A549 (cell line): ENCODE measurements at places on chromosomes 7 and 10. TPM values are rescaled to one million over a fixed set of nuclear protein-coding genes. Genes with fewer than 3 reads are reported as not detected.

Gene OR2A42
- not detected in 3 replicates for polyA plus RNA-seq

Gene MGAM2
- 0.01 to 0.07 TPM in 2 of 3 replicates, not detected in the other for polyA plus RNA-seq

Gene GTF2IRD2
- polyA plus RNA-seq, result 4.8 to 6.6 TPM (median 5.5 TPM) in 3 replicates

Gene FLNC
- 3.2 to 3.4 TPM (median 3.4 TPM) in 3 replicates for polyA plus RNA-seq

Gene SYT15B
- polyA plus RNA-seq, result 1.9 to 2.1 TPM (median 2.0 TPM) in 3 replicates

Gene NAT16
- polyA plus RNA-seq, result 0.07 to 0.12 TPM in 2 of 3 replicates, not detected in the other

Gene MBL2
- not detected in 3 replicates for polyA plus RNA-seq

Gene ACSM6
- polyA plus RNA-seq, result not detected in 3 replicates

Gene ARID5B
- polyA plus RNA-seq, result 0.75 to 0.91 TPM (median 0.84 TPM) in 3 replicates

Gene SLC16A9
- polyA plus RNA-seq, result 0.04 to 0.05 TPM (median 0.04 TPM) in 3 replicates

Gene METTL27
- polyA plus RNA-seq, result 4.9 to 5.8 TPM (median 5.3 TPM) in 3 replicates

Gene PLXNA4
- 0.12 to 0.32 TPM (median 0.22 TPM) in 3 replicates for polyA plus RNA-seq

Gene PPP1R3A
- not detected in 3 replicates for polyA plus RNA-seq

Gene MUC3A
- 6.9 to 8.1 TPM (median 7.3 TPM) in 3 replicates for polyA plus RNA-seq

Gene HKDC1
- polyA plus RNA-seq, result 24.0 to 33.2 TPM (median 32.5 TPM) in 3 replicates

Gene ANKRD1
- 6.8 to 14.0 TPM (median 10.7 TPM) in 3 replicates for polyA plus RNA-seq

Gene RAPGEF5
- polyA plus RNA-seq, result 0.03 to 0.09 TPM (median 0.05 TPM) in 3 replicates

Gene PIK3AP1
- polyA plus RNA-seq, result 1.1 to 1.9 TPM (median 1.6 TPM) in 3 replicates

Gene PON3
- polyA plus RNA-seq, result 35.3 to 49.0 TPM (median 48.7 TPM) in 3 replicates

Gene ZC3HAV1L
- 8.7 to 9.7 TPM (median 8.8 TPM) in 3 replicates for polyA plus RNA-seq

Gene AASS
- 0.04 to 0.05 TPM (median 0.04 TPM) in 3 replicates for polyA plus RNA-seq

Gene VAX1
- 0.54 to 0.71 TPM (median 0.68 TPM) in 3 replicates for polyA plus RNA-seq

Gene RHOBTB1
- polyA plus RNA-seq, result 5.3 to 6.6 TPM (median 5.7 TPM) in 3 replicates

Gene MYL7
- polyA plus RNA-seq, result not detected in 3 replicates

Gene FEZF1
- polyA plus RNA-seq, result not detected in 3 replicates

Gene STEAP1B
- 0.22 to 0.26 TPM in 2 of 3 replicates, not detected in the other for polyA plus RNA-seq

Gene STYXL1
- 36.0 to 39.9 TPM (median 39.1 TPM) in 3 replicates for polyA plus RNA-seq

Gene ACTL6B
- not detected in 3 replicates for polyA plus RNA-seq

Gene MRC1
- 0.01 to 0.03 TPM in 2 of 3 replicates, not detected in the other for polyA plus RNA-seq

Gene MALRD1
- not detected in 3 replicates for polyA plus RNA-seq

Gene OGDHL
- polyA plus RNA-seq, result 0.13 to 0.22 TPM (median 0.18 TPM) in 3 replicates

Gene SLC13A1
- not detected in 3 replicates for polyA plus RNA-seq

Gene CAV1
- 493 to 547 TPM (median 530 TPM) in 3 replicates for polyA plus RNA-seq

Gene FAM25C
- 0.70 to 0.73 TPM in 2 of 3 replicates, not detected in the other for polyA plus RNA-seq

Gene LOXL4
- polyA plus RNA-seq, result 1.6 to 2.4 TPM (median 2.0 TPM) in 3 replicates

Gene ACADSB
- 8.5 to 9.1 TPM (median 9.0 TPM) in 3 replicates for polyA plus RNA-seq

Gene IFIT2
- 0.75 to 0.94 TPM (median 0.77 TPM) in 3 replicates for polyA plus RNA-seq

Gene DMTF1
- polyA plus RNA-seq, result 37.3 to 44.3 TPM (median 39.4 TPM) in 3 replicates

Gene PLPP4
- polyA plus RNA-seq, result not detected in 3 replicates

Gene HDAC9
- 0.05 to 0.10 TPM (median 0.08 TPM) in 3 replicates for polyA plus RNA-seq
